Stimulated activated CD4-positive, alpha-beta T cell treated with anti-CD3 and anti-CD28 coated beads, Interleukin-15, amount 100 ng/mL, for 1 hour (primary cell): ENCODE measurements at places on chromosomes 1 and 21.

DNA sequence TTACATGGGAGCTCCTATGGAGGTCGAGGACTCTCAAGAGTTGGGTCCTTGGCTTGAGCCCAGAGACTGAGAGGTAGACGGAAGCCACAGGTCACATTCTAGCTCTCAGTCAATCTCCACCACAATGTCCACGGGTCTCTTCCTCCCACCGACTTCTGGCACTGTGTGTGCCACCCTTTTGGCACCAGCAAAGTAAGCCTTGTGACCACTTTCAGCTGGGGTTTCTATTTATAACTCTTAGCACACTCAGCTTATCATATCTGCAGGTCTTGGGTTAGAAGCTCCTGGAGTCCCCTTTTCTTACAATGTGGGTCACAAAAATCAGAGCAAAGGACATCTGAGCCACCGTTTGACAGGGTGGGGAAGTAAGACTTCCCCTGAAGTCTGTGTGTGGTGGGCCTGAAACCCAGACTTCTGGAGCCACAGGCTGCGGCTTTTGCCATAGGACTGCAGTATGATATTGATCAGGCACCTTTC lies 28.3 kb downstream of the NCMAP start:
- DNase-seq: no peak

DNA sequence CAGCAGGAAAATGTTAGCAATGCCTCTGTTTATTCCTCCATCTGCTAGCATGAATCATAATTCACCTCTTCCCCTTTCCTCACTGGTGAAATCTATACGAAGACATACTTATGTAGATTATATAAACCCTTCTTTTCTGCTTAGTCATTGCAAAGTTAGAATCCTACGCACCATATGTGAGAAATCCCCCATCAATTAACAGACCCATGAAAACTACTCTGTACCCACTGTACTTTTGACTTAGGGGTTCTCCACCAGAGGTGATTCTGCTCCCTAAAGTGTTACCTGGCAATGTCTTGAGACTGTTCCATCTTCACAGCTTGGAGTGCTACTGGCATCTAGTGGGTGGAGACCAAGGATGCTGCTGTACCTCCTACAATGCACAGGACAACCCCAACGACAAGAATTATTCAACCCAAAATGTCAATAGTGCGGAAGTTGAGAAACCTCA lies 49.6 kb upstream of the KCTD3 start:
- DNase-seq: no peak

GRCh38 chr1:108570128-108570527 lies 10.2 kb downstream of the EEIG2 start:
- no peak for DNase-seq

GRCh38 chr1:79749607-79750006 lies 743.1 kb upstream of the ADGRL4 start:
- no peak for DNase-seq

- no peak for DNase-seq
Measured at GRCh38 chr1:41537788-41538351, 53.4 kb upstream of the EDN2 start.

DNA sequence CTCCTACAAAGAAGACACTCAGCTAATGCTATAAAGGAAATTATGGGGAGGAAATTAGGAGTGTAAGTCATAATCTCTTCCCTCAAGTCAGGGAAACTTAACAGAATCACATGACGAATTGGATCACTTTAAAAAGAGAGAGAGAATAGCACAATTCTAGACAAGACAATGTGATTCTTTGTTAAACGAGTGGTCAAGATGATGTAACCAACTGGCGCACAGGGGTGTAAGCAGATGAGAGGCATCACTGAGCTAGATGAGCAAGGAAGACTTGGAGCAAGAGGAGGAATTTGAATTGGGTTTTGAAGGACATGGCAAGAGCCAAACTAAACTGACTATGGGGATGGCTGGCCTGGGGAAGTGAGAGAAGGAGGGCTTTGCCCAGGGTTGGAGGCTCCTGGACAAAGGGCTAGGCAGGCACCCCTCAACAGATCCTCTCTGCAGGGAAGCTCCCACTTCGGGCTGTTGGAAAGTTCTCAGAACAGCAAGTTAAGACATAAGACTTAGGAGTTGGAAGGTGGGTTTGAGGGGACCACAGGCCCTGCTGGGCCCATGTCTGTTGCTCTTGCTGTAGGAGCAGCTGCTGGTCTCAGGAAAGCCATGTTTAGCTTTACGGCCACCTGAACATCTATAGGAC lies 123.9 kb upstream of the GRIK3 start:
- DNase-seq: no peak
